ENCODE measurements at places on chromosomes 7 and 10.
A peak's percentile ranks its signal among the peaks of the same experiment; 100 is the strongest.

- DNase-seq = no peak
Observed at GRCh38 chr7:44067064-44067951, 1.9 kb upstream of the PGAM2 start.

DNA sequence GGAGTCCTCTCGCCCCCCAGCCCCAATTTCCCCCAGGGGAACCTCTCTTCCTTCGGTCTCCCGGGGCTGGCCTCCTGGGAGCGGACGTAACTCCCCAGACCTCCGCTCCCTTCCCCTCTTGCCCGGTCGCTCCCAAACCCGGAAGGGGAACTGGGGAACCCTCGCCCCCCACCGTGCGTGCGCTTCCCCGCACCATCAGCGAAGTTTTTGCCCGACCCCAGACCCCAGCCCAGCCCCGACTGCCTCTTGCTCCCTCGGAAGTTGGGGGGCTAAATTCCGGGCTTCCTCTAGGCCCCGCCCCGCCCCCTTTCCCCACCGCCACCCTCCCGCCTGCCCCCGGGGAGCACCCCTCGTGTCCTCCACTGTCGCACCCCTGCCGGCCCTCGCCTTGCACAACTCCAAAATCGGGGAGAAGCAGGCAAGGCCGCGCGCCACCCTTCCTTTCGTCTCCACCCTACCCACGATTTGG lies 436 bp downstream of the GNB2 start:
- DNase-seq = no peak

DNA sequence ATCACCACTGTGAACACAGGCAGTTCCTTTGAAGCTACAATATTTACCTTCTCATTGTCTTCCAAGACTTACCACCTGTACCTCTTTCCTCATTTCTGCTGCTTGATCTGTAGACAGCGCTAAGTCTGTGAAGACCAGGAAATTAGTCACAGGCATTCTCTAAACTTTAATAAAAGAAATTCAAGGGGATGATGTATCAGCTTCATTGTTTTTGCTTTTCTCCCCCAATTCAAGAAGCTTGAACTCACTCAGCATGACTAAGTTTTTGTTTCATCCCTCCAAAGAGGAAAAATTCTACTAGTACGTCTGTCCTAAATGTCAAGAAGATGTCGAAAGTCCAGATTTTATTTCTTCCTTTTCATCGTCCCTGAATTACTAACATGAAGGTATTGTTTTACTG lies 75.3 kb upstream of the PPP1R9A start:
- no peak for DNase-seq

GRCh38 chr10:124057601-124058000 lies 35.8 kb downstream of the CHST15 start:
- no peak for DNase-seq

DNA sequence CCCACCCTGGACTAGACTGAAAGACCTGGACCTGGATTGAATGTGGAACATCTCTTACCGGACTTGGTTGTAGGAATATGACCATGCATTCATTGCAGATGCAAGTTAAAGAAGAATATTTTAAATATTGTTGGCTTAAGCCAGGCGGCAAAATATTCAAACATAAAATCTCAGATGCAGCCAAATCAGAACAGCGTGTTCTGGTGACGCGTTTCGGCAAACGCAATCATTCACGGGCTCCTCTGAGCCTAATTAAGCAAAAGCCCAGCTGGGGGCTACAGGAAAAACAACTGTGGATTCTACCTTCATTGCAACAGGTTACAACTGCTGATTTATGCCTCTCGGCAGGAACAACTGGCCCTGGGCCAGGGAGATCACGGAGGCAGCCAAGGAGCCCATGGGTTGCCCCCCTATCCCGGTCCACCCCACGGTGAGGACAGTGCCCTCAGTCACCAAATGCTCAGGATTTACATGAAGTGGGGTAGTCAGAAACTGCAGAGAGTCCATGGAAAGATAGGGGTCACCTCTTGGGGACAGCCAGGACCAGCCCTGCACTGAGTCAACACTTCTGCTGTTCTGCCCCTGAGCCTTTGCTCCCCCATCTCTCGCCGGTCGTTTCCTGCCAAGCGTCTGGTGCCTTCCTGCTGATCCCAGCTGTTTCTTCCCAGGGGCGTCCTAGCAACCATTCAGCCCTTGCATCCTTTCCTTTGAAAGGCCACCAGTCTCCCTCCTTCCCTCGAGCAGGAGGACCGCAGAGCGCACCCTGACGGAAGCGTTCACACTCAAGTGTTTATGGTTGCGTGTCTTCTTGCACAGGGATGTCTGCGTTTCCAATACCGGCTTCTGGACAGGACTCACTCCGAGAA lies 64.4 kb upstream of the SFMBT2 start:
- DNase-seq = no peak

DNA sequence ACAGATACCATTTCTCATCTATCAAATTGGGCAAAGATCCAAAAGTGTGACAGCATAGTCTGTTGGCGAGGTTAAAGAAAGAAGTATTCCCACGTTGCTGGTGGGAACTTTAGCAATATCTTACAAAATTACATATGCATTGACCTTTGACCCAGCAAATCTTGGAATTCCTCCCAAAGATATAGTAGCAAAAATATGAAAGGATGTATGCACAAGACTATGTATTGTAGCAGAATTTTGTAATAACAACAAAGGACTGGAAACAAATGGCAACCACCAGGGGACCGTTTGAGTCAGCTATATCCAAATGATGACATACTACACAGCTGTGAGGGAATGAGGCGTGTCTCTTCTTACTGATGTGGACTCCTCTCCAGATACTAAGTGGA lies 50.2 kb downstream of the KCNH2 start:
- DNase-seq = no peak

DNA sequence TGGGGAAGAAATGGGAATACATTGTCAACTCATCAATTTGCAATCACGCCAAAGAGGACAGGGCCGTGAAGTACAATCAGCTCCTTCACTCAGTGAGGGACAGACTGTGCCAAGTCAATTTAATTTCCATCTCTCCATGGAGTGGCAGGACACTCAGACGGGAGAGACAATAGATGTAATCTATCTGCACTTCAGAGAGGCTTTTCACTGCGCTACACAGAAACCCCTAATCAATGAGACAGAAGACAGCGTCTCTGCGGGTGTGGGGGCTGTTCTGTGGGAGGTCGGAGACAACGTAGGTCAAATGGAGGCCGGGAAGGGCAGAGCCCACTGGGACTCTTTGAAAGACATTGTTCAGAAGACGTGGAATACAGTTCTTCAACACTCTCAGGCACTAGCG lies 541.0 kb upstream of the ADARB2 start:
- no peak for DNase-seq

DNA sequence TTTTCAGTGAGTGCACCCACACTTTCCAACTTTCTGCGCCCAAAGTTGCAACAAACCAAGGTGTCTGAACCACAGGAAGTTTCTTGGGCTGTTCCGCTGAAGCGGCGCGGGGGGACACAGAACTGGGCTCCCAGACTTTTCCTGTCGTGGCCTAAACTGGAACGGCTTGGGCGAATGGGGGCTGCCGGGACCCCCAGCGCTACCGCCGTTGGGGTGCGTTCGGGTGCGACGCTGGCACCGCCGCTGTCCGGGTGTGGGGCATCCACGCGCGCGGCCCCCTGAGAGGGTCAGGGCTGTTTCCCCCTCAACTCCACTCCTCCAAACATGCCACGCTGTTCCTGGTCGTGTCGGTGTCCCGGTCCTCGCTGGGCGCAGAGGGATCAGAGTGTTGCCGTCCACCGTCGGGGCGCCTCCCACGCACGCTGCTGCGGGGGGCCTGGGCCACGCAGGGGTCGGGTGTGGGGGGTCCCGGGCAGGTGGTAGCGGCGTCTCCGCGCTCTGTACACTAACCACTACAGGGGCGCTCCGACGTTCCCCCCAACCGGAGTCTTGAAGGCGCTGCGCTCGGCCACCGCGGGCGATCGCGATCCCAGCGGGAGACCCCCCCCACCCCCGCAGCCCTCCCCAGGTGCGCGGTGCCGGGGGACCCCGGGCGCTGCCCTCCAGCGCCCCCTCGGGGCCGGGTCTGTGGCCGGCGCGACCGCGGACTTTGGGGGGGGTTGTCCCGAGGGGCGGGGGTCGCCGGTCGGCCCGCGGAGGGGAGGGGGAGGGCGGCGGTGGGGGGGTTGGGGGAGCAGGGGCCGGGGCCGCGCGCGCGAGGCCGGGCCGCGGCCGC lies 2.2 kb upstream of the CUX1 start:
- no peak for DNase-seq

DNA sequence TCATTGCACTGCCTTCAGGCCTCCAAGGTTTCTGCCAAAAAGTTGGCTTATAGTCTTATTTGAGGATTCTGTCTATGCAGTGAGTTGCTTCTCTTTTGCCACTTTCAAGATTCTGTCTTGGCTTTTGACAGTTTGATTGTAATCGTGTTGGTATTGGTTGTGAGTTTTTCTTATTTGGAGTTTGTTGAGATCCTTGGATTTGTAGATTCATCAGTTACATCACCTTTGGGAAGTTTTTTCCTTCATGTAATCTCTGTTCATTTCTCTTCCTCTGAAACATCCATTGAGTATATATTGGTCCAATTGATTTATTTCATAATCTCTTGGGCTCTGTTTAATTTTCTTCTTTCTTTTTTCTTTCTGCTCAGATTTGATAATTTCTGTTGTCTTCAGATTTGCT lies 59.8 kb downstream of the SEPTIN7 start:
- no peak for DNase-seq

- DNase-seq = peak; percentile 49
Observed at GRCh38 chr7:152860310-152860709, 100.8 kb downstream of the ACTR3B start.

GRCh38 chr10:77162697-77163096 lies 474.9 kb downstream of the KCNMA1 start:
- no peak for DNase-seq

All from DMS79 treated with DMSO at 0.1 percent for 48 hours (cell line).